ENCODE measurements at places on chromosomes 5 and 9.
A peak's percentile ranks its signal among the peaks of the same experiment; 100 is the strongest.

- no peak for DNase-seq
- no peaks in the 10 kb centered on the region for H3K4me1 ChIP-seq
- H3K27me3 ChIP-seq, result no peaks in the 10 kb centered on the region
- H3K27ac ChIP-seq, result no peak overlapping the region
These were observed 518.2 kb downstream of the TLR4 start for GRCh38 chr9:118222375-118222774.

DNA sequence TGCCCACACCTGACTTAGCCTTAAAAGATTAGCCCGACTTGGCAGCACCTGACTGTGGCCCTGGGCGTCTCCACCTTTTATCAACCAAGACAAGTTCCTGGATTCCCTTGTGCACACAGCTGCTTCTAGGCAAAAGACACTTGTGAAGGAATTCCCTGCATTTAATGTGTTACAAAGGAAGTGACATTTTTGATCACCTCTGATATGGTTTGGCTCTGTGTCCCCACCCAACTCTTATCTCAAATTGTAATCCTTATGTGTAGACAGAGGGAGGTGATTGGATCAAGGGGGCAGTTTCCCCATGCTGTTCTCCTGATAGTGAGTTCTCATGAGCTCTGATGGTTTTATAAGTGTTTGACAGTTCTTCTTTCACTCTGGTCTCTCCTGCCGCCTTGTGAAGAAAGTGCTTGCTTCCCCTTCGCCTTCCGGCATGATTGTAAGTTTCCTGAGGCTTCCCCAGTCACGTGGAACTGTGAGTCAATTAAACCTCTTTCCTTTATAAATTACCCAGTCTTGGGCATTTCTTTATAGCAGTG lies 2.6 kb upstream of the CPEB4 start:
- no peaks in the 10 kb centered on the region for H3K36me3 ChIP-seq
- DNase-seq, result no peak
- H3K27me3 ChIP-seq, result no peaks in the 10 kb centered on the region
- H3K27ac ChIP-seq, result no peak overlapping the region
- peaks cover 35% of the 10 kb centered on the region for H3K4me1 ChIP-seq

- H3K4me1 ChIP-seq, result no peaks in the 10 kb centered on the region
- no peaks in the 10 kb centered on the region for H3K27me3 ChIP-seq
- no peaks in the 10 kb centered on the region for H3K36me3 ChIP-seq
- H3K4me3 ChIP-seq, result no peak overlapping the region
These were observed 147.5 kb downstream of the PAM start for GRCh38 chr5:102902647-102903046.

DNA sequence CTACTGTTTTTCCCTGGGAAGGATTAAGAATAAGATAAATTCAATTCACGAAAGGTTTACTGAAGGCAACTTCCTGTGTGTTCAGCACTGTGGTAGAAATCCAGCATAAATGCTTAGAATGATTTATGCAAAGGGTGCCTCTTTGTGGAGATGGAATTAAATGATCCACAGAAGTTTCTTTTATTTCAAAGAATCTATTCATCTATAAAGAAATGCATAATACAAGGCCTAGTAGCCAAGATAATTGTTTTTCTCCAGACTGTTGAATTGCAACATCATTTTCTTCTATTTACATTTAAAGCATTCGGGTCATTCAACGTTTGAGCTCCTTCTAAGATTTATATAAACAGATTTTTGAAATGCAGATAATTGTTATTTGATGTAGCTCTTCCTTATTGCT lies 138.8 kb upstream of the NFIL3 start:
- no peaks in the 10 kb centered on the region for H3K4me1 ChIP-seq
- H3K27me3 ChIP-seq, result peaks cover 3% of the 10 kb centered on the region
- no peak overlapping the region for H3K4me3 ChIP-seq
- H3K27ac ChIP-seq, result no peak overlapping the region

DNA sequence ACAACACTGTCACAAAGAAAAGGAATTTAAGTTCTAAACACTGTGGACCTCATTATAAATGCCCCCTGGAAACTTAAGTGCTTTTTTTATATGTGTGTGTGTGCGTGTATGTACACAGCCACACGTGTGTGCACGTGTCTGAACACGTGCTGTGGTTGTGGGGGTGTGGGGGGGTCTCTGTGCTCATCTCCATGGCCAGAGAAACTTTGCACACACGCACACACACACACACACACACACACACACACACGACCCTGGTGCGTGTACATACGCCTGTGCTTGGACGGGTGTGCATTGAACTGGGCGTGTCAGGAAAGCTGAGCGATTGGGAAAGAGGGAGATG lies 27.9 kb downstream of the AMBP start:
- DNase-seq, result no peak
- no peaks in the 10 kb centered on the region for H3K27me3 ChIP-seq
- H3K36me3 ChIP-seq, result no peaks in the 10 kb centered on the region
- no peak overlapping the region for H3K27ac ChIP-seq
- H3K4me3 ChIP-seq, result no peak overlapping the region

DNA sequence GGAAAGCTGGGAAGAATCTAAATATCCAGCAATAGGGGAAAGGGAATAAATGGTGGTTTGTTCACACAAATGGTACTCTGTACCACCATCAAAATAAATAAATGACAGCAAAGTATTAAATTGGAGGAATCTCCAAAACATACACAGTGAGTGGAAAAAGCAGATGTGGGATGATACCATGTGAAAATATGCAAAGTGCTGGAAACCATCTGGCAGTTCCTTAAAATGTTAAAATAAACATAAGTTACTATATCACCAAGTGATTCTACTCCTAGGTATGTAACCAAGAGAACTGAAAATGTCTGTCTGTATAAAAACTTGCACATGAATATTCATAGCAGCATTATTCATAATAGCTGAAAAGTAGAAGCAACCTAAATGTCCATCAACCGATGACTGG lies 41.9 kb upstream of the TEX48 start:
- no peak overlapping the region for H3K27ac ChIP-seq
- H3K36me3 ChIP-seq, result no peaks in the 10 kb centered on the region
- no peak for DNase-seq
- H3K4me1 ChIP-seq, result peaks cover 27% of the 10 kb centered on the region

- H3K4me3 ChIP-seq, result no peak overlapping the region
- H3K36me3 ChIP-seq, result no peaks in the 10 kb centered on the region
- no peaks in the 10 kb centered on the region for H3K4me1 ChIP-seq
- no peaks in the 10 kb centered on the region for H3K27me3 ChIP-seq
These were observed 360.3 kb downstream of the LRRC70 start for GRCh38 chr5:62938927-62939326.

DNA sequence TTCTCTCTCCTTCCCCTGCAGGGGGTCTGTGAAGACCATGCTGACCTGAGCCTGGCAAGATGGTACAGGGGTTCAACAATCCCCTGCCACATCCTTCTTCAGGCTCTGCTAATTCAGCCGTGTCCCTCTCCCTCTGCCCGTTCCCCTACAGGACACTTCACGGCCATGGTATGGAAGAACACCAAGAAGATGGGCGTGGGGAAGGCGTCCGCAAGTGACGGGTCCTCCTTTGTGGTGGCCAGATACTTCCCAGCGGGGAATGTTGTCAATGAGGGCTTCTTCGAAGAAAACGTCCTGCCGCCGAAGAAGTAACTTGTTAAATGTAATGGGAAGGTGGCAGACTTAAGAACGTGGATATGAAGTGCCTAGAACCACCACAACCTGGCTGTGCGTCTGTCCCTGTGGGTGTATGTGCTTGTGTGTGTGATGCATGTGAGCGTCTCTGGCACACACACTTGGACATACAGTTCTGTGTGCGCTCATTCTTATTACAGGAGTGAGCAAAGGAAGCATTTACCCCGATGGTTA lies 6.9 kb upstream of the CCIN start:
- H3K4me1 ChIP-seq, result peaks cover 10% of the 10 kb centered on the region
- no peak overlapping the region for H3K27ac ChIP-seq
- peaks cover 2% of the 10 kb centered on the region for H3K27me3 ChIP-seq

- H3K27ac ChIP-seq, result peak overlapping the region; percentile 10
- no peak overlapping the region for H3K4me3 ChIP-seq
- H3K4me1 ChIP-seq, result peaks cover 47% of the 10 kb centered on the region
These were observed 288.4 kb downstream of the AOPEP start for GRCh38 chr9:95014917-95015316.

- no peaks in the 10 kb centered on the region for H3K27me3 ChIP-seq
- DNase-seq, result no peak
- no peak overlapping the region for H3K4me3 ChIP-seq
- no peaks in the 10 kb centered on the region for H3K4me1 ChIP-seq
- no peak overlapping the region for H3K27ac ChIP-seq
- no peaks in the 10 kb centered on the region for H3K36me3 ChIP-seq
These were observed 105.6 kb downstream of the SEC61B start for GRCh38 chr9:99327667-99328066.

DNA sequence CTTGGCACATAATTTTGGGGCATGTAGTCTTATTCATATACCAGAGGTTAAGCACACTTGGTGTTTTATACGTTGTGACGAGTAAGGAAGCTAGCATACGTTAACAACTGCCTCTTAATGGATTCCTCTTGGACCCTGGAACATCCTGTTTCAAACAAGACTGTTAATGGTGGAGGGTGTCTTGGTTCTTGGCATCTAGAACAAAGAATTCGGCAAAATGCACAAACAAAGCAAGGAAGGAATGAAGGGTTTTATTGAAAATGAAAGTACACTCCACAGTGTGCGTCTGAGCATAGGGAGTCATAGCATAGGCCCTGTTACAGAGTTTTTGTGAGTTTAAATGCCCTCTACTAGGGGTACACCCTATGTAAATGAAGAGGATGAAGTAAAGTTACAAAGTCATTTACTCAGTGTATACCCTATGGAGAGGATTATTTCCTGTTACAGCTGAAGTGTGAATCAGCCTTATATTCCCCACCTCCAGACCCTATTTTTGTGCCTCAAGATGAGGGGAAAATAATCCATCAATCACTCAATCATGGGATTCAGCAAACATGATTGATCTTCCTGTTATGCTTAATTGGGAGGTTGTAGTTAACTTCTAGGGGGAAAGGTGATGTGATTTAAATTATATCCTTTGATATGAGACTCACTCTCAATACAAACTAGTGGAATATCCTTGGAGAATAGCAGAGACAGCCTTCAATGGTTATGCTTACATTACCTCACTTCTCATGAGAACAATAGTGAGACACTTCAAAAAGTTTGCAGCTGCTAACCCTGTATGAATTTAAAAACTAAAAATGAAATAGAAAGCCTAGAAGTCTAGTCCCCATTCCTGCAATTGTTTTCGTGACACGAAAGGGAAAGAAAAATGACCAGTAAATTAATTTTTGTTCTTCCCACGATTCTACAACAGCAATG lies 84.9 kb upstream of the MYO10 start:
- no peak overlapping the region for H3K27ac ChIP-seq
- no peak overlapping the region for H3K4me3 ChIP-seq
- H3K27me3 ChIP-seq, result no peaks in the 10 kb centered on the region
- peaks cover 20% of the 10 kb centered on the region for H3K4me1 ChIP-seq
- H3K36me3 ChIP-seq, result no peaks in the 10 kb centered on the region

DNA sequence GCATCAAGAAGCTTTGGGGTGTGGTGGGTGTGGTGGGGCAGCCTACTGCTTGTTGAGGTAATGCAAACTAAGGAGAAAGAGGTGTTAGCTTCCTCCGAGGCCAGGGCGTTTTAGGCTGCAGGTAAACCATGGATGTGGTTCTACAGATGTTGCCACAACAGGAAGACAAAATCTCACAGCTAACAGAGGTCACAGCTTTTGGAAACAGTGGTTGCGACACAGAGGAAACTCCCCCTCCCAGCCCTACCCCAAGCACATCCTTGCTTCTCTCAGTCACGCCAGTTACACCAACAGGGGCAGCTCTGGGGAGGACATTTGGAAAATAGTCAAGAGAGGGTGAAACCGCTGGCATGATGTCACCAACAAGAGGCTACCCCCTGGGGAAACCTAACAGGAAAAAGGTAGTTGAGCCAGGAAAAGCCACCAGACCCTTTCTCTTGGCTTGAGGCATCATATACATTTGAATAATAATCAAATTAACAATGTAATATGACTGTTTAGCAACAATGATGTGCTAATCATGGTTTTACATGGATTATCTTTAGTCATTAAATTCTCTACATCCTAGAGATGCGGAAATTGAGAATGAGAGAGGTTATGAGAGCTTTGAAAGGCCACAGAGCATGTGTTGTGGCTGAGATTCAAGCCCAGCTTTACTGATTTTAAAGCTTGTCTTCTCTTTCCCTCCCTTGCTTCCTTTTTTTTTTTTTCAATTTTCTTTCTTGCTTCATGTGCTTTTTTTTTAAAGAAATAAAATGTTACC lies 82.2 kb upstream of the IL12B start:
- no peaks in the 10 kb centered on the region for H3K36me3 ChIP-seq
- no peak for DNase-seq
- H3K27me3 ChIP-seq, result no peaks in the 10 kb centered on the region
- no peaks in the 10 kb centered on the region for H3K4me1 ChIP-seq
- H3K27ac ChIP-seq, result no peak overlapping the region
- H3K4me3 ChIP-seq, result no peak overlapping the region

- no peak for DNase-seq
- H3K27me3 ChIP-seq, result no peaks in the 10 kb centered on the region
- H3K4me3 ChIP-seq, result no peak overlapping the region
- peak overlapping the region; percentile 32 for H3K27ac ChIP-seq
- peaks cover 47% of the 10 kb centered on the region for H3K36me3 ChIP-seq
These were observed 42.0 kb downstream of the CSF1R start for GRCh38 chr5:150044329-150044681.

DNA sequence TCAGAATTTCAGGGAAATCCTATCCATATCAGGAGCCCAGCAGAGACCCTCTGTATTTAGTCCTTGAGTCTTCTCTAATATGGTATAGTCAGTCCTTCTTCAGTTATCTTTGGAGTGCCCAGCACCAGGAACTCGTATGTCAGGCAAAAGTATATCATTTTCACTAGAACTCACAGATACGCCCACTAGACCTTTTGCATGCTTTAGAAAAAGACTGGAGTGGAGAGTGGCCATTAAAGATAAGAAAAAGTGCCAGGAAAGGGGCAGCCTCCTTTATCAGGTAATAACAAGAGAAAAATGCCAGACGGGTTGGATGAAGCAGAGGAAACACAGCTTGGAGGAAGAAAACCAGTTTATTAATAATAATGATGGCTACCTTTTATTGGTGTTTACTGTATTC lies 63.5 kb downstream of the GPR21 start:
- no peaks in the 10 kb centered on the region for H3K27me3 ChIP-seq
- no peak for DNase-seq
- H3K4me3 ChIP-seq, result no peak overlapping the region
- H3K27ac ChIP-seq, result no peak overlapping the region

DNA sequence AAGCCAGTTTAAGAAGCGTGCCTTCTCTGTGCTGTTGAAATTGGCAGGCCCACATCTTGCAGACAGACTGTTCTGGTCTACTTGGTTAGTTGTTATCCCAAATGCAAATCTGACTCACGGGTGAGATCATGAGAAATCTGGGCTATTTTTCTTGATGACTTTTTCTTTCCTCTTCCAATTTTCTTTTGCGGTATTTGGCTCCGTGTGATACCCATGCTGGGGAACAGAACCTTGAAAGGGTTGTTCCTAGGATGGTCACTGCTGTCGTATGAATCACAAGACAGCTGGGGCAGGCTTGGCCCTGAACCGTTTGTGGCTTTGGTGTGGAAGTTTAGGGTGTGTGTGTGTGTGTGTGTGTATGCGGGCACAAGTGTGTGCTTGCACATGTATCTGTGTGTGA lies 24.6 kb downstream of the PDZD2 start:
- no peak for DNase-seq
- H3K27me3 ChIP-seq, result no peaks in the 10 kb centered on the region
- no peak overlapping the region for H3K4me3 ChIP-seq
- H3K4me1 ChIP-seq, result no peaks in the 10 kb centered on the region
- H3K36me3 ChIP-seq, result no peaks in the 10 kb centered on the region
- no peak overlapping the region for H3K27ac ChIP-seq

- H3K4me1 ChIP-seq, result peaks cover 27% of the 10 kb centered on the region
- peak; percentile 89 for DNase-seq
- H3K36me3 ChIP-seq, result no peaks in the 10 kb centered on the region
- peak overlapping the region; percentile 65 for H3K27ac ChIP-seq
- no peak overlapping the region for H3K4me3 ChIP-seq
- no peaks in the 10 kb centered on the region for H3K27me3 ChIP-seq
These were observed 7.2 kb upstream of the DUSP1 start for GRCh38 chr5:172777881-172778814.

All from keratinocyte (primary cell).